ENCODE measurements at places on chromosomes 1 and 21. TPM values are rescaled to one million over a fixed set of nuclear protein-coding genes. Genes with fewer than 3 reads are reported as not detected.

Gene PCP4
- not detected for total RNA-seq

Gene SPATA46
- not detected for total RNA-seq

Gene WASF2
- 139 TPM for total RNA-seq

Gene DEPDC1
- total RNA-seq, result 16.5 TPM

Gene CEPT1
- 37.4 TPM for total RNA-seq

Gene GPBP1L1
- total RNA-seq, result 121 TPM

Gene CDC42SE1
- total RNA-seq, result 368 TPM

Gene C1orf50
- total RNA-seq, result 8.3 TPM

Gene ZNF648
- total RNA-seq, result not detected

Gene SMPDL3B
- total RNA-seq, result 0.76 TPM

Gene KRTAP12-2
- not detected for total RNA-seq

Gene RCC2
- total RNA-seq, result 107 TPM
